ENCODE measurements at places on chromosomes 4 and X. TPM values are rescaled to one million over a fixed set of nuclear protein-coding genes. Genes with fewer than 3 reads are reported as not detected.

DNA sequence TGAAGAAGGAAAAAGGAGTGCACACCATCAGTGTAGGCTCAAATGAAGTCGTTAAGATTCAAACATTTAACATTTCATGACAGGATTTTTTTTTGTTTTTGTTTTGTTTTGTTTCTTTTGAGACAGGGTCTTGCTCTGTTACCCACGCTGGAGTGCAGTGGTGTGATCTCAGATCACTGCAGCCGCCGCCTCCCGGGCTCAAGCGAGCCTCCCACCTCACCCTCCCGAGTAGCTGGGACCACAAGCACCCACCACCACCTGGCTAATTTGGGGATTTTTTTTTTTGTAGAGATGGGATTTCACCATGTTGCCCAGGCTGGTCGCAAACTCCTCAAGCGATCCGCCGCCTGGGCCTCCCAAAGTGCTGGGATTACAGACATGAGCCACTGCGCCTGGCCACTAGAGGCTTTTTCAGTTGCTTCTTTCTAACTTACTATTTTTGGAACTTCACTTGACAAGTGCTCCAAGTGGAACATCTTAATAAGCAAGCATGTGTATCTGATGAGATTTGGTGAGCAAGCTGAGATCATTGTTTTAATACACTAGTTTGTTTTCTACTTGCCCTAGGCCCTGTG is 78.9 kb upstream of the CNKSR2 start:
- no peak for DNase-seq

DNA sequence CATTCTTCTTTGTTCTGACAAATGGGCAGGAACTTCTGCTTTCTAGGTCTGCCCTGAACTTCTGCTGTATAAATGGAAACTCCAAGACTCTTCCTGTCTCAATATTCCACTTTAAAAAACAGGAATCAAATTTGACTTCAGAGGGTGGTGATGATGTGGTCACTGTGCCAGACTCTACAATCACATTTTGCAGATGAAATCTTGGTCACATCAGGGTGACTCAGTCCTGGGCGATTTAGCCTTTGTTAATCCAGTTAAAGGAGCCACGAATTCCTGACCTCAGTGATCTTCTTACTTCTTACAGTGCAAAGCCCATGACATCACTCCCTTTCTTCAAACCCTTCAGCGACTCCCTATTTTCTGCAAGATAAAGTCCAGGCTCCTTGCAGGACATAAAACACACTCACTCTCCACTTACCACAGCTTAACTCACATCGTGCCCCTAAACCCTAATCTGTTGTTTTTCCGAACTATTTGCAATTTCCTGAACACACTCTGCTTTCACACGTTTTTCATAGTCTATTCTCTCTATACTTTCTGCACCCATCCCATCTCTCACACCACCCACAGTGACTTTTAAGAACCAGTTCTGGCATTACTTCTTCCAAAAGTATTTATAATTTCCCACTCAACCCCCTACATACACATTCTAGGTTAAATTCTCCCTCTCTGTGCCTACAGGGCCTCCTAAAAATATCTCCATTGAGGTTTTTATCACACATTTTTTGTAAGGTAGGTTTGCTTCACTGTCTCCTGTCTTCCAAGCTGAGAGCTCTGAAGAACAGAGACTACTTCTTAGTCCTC is 11.1 kb downstream of the GASK1B start:
- DNase-seq, result peak; percentile 75

DNA sequence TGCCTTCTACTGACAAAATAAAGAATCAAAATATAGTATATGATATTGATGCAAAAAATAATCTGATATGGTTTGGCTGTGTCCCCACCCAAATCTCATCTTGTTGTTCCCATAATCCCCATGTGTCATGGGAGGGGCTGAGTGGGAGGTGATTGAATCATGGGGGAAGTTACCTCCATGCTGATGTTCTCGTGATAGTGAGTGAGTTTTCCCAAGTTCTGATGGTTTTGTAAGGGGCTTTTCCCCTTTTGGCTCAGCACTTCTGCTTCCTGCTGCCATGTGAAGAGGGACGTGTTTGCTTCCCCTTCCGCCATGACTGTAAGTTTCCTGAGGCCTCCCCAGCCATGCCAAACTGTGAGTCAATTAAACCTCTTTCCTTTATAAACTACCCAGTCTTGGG is 70.2 kb downstream of the TMEM165 start:
- DNase-seq, result no peak

The MAGEB17 gene
- not detected for total RNA-seq

The RELL1 gene
- 52.1 TPM for total RNA-seq

DNA sequence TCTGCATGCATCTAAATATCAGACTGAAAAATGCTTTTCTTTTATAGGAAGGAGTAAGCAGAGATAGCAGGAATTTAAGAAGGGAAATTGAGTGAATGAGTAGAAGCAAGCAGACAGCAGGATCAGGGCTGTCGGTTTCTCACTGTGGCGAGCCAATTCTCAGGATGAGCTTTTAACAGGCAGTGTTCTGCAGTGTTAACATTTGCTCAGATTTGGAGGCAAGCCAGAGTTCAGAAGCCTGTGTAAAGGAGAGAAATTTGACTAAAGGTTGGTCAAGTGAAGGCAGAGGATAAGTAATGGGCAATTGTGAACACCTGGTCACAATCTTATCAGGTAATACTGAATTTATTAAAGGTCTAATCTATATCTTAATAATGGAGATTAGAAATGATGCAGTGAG is 133.3 kb upstream of the MAGEB16 start:
- no peak for DNase-seq

GRCh38 chrX:98409867-98410266 is 1526.2 kb downstream of the RPA4 start:
- DNase-seq, result no peak

The CCDC158 gene
- total RNA-seq, result 0.41 TPM

GRCh38 chr4:23337292-23337691 is 552.6 kb downstream of the PPARGC1A start:
- DNase-seq, result no peak

The SRPX gene
- total RNA-seq, result 134 TPM

The GLOD5 gene
- total RNA-seq, result not detected

- DNase-seq, result no peak
Observed at GRCh38 chr4:114108869-114109268, 129.4 kb upstream of the ARSJ start.

DNA sequence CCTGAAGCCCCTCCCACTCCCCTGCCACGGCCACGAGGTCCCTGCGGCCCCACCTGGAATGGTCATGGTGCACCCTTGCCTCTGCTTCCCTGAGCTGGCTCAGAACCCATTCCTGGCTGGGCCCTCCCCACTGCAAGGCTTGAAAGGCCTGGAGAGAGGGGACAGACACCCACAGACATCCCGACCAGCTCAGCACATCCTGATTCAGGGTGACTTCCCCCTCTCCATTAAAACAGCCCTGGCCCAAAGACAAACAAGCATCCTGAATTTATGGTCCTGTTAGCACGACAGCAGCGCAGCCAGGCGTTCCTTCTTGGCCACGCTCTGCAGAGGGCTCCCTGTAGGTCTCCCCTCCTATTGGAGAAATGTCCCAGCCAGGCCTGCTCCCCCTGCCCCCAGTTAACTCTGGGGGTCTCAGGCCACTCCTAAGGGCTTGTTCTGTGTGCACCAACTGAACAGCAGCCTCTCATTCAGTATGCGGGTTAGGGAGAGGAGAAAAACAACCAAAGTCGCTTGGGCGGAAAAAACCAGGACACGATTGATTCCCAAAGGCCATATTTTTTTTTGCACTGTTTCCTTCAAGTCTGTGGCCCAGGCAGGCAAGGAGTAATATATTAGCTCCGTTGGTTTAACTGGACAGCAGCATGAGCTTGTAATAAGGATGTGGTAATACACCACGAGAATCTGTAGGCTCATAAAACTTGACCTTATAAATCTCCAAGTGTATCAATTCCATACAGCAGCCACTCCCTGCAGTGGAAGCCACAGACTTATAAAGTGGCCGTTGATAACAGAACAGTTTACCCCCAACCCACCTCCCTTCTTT is 106.7 kb upstream of the MSX1 start:
- DNase-seq, result no peak
